ENCODE measurements at places on chromosomes 1 and 21.
A peak's percentile ranks its signal among the peaks of the same experiment; 100 is the strongest.

DNA sequence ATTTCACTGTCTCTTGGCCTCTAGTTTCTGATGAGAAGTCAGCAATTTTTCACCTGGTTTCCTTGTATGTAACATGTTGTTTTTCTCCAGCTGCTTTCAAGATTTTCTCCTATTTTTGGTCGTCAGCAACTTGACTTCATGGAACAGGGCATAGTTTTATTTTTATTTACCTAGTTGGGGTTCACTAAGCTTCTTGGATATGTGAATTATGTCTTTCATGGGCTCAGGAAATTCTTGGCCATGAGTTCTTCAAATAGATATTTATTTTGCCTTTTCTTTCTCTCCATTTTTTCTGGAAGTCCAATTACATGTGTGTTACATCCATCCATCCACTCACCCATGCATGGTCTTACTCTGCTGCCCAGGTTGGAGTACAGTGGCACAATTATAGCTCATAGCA is 13.7 kb downstream of the SDHB start:
- DNase-seq, result no peak

DNA sequence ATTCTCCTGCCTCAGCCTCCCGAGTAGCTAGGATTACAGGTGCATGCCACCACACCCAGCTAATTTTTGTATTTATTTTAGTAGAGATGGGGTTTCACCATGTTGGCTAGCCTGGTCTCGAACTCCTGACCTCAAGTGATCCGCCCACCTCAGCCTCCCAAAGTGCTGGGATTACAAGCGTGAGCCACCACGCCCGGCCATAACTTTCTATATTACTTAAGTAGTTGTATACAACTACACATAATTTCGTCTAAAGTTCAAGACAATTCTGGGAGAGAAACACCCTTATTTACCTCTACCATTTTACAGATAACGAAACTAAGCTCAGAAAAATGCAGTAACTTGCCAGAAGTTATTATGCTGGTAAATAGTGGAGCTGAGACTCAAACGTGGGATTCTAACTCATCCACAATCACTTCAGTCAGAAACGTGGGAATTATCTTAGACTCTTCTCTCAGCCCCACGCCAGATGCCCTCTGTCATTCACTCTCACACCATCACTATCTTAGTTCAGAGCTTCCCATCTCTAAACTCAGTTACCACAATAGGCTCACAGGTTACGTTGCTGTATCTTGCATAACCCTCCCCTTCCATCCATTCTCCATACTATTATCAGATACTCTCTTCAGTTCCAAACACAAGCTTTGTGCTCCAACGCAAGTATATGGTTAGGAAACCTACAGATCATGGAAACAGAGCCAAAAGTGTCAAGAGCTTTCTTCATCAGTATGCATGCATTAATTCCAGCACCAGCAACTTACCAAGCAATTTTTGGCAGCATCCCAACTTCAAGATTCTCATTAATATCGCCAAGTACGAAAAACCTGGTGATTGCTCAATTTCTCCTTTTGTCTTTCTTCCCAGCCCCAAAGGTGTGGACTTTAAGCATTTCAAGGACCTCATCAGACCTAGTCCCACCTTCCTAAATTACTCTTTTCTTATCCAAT is 69.3 kb downstream of the RERE start:
- DNase-seq, result no peak

DNA sequence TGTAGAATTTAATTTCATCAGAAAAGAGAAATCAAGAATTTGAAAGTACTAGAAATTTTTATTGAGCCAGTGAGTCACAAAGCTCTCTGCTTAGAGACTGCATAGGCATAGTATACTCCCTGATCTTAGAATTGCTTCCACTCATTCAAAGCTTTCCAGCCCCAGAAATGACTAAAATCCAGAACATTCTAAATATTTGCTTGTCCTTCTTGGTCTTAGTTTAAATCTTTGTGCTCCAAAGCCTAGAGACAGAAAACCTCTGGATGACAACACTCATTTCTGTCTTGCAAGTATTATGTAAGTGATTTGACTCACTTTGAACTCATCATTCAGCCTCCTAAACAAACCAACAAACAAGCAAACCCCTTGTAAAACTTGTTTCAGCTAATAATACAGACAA is 74.2 kb downstream of the PTPRC start:
- no peak for DNase-seq

- no peak for DNase-seq
These were observed 22.2 kb upstream of the NKAIN1 start for GRCh38 chr1:31261916-31262315.

DNA sequence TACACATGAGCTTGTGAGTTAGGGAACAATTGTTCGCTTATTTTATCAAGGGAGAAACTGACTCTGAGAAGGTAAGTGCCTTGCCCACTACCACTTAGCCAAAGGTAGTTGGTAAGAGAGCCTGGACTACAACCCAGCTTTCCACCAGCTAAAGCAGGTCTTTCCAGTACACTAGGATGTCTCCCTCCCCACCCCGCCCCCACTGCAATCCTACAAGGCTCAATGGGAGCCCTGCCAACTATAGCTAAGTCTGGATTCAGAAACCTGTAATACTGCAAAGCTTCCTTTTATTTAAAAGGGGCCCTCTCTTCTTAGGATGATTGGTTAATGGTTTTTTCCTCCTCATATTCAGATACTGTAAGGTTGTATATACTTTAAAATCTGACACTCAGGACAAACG is 102.0 kb upstream of the C8B start:
- DNase-seq, result no peak

GRCh38 chr1:115123116-115123515 is 33.8 kb upstream of the TSPAN2 start:
- DNase-seq, result no peak

GRCh38 chr1:210621712-210622111 is 293.0 kb downstream of the HHAT start:
- DNase-seq, result no peak

DNA sequence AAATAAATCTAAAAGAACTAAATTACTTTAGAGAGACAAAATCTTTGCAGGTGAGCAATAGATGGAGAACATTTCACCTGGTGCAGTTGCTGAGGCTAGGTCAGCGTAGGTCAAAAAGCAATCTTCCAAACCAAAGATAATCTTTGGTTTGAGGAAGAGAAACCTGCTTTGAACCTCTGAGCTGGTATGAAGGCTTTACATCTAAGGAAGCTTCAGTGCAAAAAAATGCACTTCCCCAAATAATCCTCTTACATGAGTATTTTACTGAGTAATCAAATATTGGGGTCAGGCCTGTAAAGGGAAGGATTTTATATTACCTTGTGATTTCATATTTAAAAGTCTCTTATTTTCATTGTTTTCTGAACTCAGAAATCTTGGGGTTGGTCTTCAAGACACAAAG is 223.6 kb downstream of the SRGAP2C start:
- no peak for DNase-seq

DNA sequence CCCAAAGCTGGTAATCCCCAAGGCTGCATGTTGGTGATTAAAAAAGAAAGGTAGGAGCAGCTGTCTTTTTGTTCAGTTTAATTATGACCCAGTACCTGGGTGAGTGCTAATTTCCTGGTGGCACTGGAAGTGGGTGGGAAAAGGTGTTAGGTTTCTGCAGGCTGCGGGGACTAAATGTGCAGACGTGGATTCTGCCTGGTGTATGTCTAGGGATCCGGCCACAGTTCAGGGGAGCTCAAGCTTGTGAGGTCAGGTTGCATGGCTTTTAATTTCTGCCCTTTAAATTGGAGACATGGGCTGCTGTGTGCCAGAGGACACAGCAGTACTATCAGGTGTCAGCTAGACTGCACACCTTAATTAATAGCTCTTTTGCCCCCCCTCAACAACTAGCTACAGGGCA is 20.3 kb upstream of the TBX19 start:
- DNase-seq, result no peak

DNA sequence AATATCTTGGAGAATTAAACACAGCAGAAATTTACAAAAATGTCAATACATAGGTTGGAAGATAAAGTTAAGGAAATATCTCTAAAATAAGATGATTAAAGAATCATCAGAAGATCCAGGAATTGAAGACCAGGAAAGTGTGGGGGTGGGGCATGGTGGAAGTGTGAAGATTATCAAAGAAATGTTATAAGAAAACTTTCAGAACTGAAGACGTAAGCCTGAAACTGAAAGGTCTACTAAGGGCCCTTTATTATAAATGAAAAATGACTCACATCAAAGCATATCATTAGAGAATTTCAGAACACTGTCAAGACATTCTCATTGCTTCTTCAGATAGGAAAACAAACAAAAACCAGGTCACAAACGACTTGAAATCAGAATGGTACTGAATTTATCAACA is 92.4 kb upstream of the DPT start:
- DNase-seq, result peak; percentile 25

DNA sequence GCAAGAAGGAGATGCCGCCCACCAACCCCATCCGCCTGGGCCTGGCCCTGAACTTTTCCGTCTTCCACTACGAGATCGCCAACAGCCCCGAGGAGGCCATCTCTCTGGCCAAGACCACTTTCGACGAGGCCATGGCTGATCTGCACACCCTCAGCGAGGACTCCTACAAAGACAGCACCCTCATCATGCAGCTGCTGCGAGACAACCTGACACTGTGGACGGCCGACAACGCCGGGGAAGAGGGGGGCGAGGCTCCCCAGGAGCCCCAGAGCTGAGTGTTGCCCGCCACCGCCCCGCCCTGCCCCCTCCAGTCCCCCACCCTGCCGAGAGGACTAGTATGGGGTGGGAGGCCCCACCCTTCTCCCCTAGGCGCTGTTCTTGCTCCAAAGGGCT is 732 bp downstream of the SFN start:
- no peak for DNase-seq

DNA sequence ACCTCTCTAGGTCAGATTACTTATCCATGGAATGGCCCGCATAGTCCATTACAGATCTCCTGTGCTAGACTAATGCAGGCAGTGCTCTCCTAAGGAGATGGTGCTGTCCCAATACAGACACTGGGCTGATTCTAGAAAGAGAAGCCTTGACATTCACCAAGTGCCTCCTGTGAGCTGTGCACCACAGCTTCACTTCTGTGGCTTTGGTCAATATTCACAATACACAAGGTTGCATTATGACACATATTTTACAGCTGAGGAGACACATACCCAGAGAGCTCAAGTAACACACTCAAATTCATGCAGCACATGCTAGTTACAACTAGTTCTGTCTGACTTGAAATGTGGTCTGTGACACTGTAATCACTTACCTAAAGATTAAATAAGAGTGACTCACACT is 59.4 kb upstream of the LRRC8B start:
- DNase-seq, result peak; percentile 43

GRCh38 chr1:66035616-66036245 is 243.0 kb downstream of the PDE4B start:
- DNase-seq, result no peak

DNA sequence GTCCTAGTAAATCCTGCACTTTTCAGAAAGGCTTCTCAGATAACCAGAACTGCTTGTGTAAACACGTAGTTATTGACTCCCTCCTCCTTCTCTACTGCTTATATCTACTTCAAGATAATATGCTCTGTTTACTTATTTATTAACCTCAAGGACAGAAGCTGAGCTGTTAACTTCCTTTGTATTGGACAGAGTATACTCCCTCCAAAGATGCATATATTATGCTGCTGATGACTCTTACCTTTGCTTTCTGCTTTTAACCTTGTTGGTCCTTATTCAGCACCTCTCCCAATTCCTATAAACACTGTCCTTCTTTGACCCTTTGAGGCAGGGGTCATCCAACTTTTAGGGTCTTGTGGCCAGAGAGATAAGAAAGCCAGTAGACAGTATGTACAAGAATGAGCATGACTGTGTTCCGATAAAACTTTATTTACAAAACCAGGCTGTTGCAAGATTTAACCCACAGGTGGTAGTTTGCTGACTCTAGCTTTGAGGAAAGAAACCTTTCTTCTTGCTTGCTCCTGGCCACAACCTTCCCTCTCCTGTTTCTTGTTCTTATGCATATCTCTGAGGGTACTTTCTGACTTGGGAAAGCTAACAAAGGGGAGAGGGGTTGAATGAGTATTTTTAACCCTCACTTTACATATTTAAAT is 4.9 kb downstream of the TPM3 start:
- DNase-seq, result no peak

- DNase-seq, result no peak
These were observed 104.3 kb downstream of the FAM78B start for GRCh38 chr1:166062421-166063070.

DNA sequence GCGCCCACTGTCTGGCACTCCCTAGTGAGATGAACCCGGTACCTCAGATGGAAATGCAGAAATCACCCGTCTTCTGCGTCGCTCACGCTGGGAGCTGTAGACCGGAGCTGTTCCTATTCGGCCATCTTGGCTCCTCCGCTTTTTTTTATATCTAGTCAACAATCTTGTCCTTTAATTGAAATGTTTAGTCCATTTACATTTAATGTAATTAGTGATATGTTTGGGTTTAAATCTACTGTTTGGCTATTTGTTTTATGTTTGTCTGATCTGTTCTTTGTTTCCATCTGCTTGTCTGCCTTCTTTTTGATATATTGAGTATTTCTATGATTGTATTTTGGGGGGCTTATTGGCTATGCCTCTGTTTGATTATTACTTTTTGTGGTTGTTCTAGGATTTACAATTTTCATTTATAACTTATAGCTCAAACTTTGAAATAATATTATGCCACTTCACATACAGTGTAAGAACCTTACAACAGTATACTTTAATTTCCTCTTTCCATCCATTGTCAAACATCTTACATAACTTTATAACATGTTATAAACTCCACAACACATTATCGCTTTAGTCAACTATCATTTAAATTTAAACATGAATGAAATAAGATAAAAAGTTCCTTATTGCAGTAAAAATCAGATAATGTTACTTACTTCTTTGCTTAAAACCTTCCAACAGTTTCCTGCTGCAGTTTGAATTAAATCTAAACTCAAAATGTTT is 16.5 kb upstream of the RYR2 start:
- no peak for DNase-seq

GRCh38 chr1:196960854-196961253 is 16.5 kb upstream of the CFHR5 start:
- DNase-seq, result no peak

- no peak for DNase-seq
These were observed 27.1 kb upstream of the RERE start for GRCh38 chr1:8844501-8845006.

DNA sequence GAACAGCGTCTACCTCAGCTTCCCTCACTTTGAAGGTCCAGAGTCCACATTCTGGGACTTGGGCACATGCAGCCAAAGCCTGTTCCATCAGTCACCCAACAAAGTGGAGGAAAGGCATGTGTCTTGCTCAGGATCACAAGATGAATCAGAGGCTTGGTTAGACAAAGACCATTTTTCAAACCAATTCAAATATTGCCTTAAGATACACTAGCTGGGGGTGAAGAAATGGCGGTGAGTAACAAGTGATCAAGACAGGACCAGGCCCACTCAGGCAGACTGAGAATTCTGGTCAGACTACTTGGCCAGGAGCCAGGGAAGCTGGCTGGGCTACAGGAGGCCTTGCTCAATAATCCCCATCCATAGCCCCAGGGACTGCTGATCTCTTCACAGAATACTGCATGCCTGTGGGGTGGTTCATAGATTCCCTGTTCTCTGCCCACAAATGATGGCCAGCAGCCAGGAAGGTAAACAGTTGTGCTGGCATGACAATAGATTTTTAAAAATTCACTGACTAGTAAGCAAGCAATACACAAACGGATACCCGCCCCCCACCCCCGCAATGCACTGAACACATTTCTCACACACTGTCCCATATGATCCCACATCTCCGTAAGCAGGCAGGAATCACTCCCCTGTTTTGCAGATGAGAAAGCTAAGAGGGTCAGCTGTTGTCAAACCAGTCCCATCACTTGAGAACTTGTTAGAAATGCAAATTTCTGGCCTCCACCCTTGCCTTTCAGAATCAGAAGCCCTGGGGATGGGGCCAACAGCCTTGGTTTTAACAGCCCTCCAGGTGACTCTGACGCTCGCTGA is 27.2 kb downstream of the ERI3 start:
- DNase-seq, result no peak

GRCh38 chr1:172654535-172654934 is 4.4 kb upstream of the FASLG start:
- DNase-seq, result no peak

All from activated T-cell treated with anti-CD3 and anti-CD28 coated beads, Interleukin-2, amount 50 U/mL, for 48 hours (primary cell).